Stimulated activated CD8-positive, alpha-beta memory T cell treated with anti-CD3 and anti-CD28 coated beads, Interleukin-4, amount 100 ng/mL, for 1 hour (primary cell): ENCODE measurements at places on chromosomes 3 and 15.

- no peak for DNase-seq
These were observed 27.9 kb downstream of the GTPBP8 start for GRCh38 chr3:113018536-113019181.

DNA sequence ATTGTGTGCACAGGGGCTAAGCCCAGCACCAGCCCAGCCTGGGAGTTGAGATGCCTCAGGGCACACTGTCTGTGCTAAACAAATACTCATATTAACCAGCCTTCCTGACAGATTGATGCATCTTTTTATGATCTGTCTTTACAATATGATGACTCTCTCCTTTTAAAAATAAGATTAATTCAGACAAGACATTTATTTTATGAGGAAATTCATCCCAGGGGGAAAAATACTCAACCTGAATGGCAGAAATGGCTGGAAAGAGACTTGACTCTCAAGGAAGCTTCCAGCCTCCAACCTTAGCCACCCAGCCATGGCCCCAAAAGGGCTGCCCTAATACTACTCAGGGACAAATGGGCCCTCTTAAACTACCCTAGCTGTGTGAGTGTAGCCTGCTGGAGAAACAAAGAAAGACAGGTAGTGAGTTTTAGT, 46.9 kb downstream of the NOX5 start:
- DNase-seq = no peak

DNA sequence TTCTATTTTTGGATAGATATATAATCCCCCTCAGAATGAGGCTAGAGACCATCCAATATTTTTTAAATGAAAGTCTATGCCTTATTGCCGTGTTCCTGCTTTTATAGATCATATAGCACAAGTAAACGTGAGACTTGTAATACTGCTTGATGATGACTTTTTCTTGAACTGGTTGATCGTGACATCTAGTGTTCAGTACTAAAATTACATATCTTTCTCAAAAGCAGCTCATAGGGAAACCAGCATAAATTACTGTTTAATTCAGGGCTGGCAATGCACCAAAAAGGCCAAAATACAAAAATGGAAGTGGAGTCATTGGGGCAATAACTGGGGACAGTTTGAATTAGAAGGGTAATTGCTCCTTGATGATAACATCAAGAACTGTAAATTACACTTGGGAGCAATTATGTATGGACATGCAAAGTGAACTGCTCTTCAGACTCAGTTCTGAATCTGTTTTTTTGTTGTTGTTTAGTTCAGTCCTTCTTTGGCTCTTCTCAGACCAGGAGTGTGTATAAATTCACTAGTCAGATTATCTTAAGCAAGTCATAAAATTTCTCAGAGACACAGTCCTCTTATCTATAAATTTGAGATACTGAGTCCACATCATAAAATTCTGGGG, 325.3 kb downstream of the THSD4 start:
- DNase-seq = no peak

- DNase-seq = no peak
These were observed 30.1 kb downstream of the POC1A start for GRCh38 chr3:52124126-52124525.

DNA sequence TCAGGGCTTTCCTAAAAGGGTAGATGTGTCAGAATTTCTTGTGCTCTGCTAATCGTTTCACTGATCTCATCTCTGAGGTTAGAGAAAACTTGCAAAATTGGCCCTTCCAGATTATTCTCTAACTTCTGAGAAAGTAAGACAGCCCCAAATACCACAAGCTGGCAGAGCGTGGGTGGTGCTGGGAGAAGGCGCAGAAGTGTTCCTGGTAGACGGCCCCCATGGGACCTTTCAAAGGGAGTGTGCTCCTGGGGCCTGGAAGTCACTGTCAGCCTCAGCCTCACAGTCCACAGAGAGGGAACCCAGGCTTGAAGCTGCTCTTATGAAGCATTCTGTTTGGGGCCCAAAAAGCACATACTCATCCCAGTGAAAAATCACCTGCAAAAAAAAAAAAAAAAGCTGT, 86.5 kb upstream of the PFN2 start:
- no peak for DNase-seq

DNA sequence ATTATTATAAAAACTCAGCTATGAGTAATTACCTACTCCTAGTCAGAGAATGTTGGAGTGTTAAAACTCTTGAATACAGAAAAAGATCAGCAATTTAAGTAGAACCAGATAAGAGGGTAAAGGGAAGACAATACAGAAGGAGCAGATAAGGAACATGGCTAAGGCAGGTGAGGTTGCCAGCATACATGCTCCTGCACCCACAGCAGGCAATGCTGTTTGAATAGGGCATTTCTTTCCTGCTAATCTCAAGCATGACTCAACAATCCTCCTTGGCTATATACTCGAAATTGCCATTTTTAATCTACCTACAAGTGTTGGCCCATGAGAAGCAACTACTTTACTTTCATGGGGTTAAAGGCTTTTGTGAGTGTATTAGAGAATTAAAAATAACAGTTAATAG, 494.5 kb downstream of the DIPK2A start:
- no peak for DNase-seq
